ENCODE measurements at places on chromosomes 1 and 21. TPM values are rescaled to one million over a fixed set of nuclear protein-coding genes. Genes with fewer than 3 reads are reported as not detected.

DNA sequence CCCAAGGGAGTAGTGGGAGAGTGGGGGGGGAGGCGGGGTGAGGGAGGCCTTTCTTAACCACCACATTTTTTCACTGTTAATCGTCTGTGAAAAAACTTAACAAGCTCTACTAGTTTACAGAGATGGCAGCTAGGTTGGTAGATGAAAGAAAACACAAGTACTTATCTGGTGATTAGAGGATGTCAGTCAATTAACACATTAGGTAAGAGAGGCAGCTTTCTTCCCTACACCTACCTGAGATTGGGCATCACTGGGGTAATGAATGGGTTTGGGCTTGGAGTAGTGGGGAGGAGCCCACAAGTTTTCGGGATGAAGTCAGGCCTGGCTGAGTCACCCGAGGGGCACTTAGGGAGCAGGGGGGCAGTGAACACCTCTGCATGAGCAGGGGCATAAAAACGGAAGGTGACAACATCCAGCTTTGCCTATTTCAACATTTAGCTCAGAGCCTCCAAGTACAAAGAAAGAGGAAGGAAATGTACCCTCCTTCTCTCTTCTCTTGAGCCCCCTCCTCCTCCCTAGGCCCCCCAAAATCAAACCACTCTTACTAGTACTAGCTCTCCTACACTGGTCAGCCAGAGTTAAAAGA, 2.5 kb downstream of the LBR start:
- H3K4me1 ChIP-seq, result peaks cover 40% of the 10 kb centered on the region
- H3K27ac ChIP-seq, result peak overlapping the region; percentile 86
- peaks cover 32% of the 10 kb centered on the region for H3K36me3 ChIP-seq
- H3K27me3 ChIP-seq, result no peaks in the 10 kb centered on the region
- peak; percentile 83 for DNase-seq

DNA sequence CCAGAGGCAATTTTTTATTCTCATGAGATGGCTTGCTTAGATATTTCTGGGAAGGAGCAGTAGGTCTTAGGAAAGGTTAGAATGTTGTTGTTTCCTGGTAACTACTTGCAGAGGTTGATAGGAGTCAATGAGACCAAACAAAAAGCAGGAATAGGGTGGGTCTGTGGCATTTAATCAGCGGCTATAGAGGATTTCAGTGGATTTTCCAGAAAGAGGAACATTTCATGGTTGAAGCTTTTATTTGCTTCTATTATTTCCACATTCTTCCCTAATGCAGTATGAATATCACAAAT, 111.3 kb upstream of the PALMD start:
- H3K27me3 ChIP-seq, result no peaks in the 10 kb centered on the region
- no peak overlapping the region for H3K27ac ChIP-seq
- peaks cover 18% of the 10 kb centered on the region for H3K4me1 ChIP-seq

GRCh38 chr1:64421377-64421776, 48.6 kb upstream of the CACHD1 start:
- no peaks in the 10 kb centered on the region for H3K36me3 ChIP-seq
- no peak for DNase-seq
- H3K27me3 ChIP-seq, result 0 out of 2 replicates have a peak, but pooled peaks cover 2% of the 10 kb centered on the region
- no peaks in the 10 kb centered on the region for H3K4me1 ChIP-seq
- H3K4me3 ChIP-seq, result no peak overlapping the region

GRCh38 chr1:200029822-200030152, 2.3 kb downstream of the NR5A2 start:
- H3K36me3 ChIP-seq, result no peaks in the 10 kb centered on the region
- peaks cover 45% of the 10 kb centered on the region for H3K27me3 ChIP-seq
- H3K27ac ChIP-seq, result no peak overlapping the region
- peaks cover 8% of the 10 kb centered on the region for H3K4me1 ChIP-seq
- H3K4me3 ChIP-seq, result no peak overlapping the region
- DNase-seq, result no peak

DNA sequence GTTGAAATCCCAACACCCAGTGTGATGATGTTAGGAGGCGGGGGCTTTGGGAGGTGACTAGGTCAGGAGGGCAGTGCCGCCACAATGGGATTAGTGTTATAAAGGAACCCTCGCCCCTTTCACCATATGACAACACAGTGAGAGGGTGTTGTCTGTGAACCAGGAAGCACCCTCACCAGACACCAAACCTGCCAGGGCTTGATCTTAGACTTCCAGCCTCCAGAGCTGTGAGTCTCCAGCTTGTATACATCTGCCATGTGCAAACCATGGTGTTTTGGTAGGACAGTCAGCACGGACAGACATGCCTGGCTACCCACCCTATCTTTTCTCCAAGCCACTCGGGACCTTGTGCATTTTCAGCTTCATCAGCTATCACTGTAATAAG, 4.0 kb downstream of the TRIM11 start:
- H3K36me3 ChIP-seq, result peaks cover 55% of the 10 kb centered on the region
- H3K27me3 ChIP-seq, result no peaks in the 10 kb centered on the region
- no peak for DNase-seq
- H3K27ac ChIP-seq, result no peak overlapping the region

S100B gene
- not detected for total RNA-seq

GRCh38 chr1:236206548-236206947, 64.2 kb downstream of the GPR137B start:
- no peak overlapping the region for H3K27ac ChIP-seq
- H3K36me3 ChIP-seq, result no peaks in the 10 kb centered on the region
- H3K4me1 ChIP-seq, result no peaks in the 10 kb centered on the region
- H3K27me3 ChIP-seq, result no peaks in the 10 kb centered on the region
- H3K4me3 ChIP-seq, result no peak overlapping the region
- no peak for DNase-seq

- no peaks in the 10 kb centered on the region for H3K27me3 ChIP-seq
- H3K4me1 ChIP-seq, result peaks cover 34% of the 10 kb centered on the region
- peak; percentile 83 for DNase-seq
- H3K36me3 ChIP-seq, result no peaks in the 10 kb centered on the region
Observed at GRCh38 chr1:67060811-67061218, 6.9 kb upstream of the SLC35D1 start.

GRCh38 chr1:244945109-244945671, 80.8 kb upstream of the HNRNPU start:
- H3K4me1 ChIP-seq, result no peaks in the 10 kb centered on the region
- no peaks in the 10 kb centered on the region for H3K36me3 ChIP-seq
- H3K27me3 ChIP-seq, result no peaks in the 10 kb centered on the region
- no peak overlapping the region for H3K27ac ChIP-seq
- no peak overlapping the region for H3K4me3 ChIP-seq

- H3K36me3 ChIP-seq, result peaks cover 41% of the 10 kb centered on the region
- DNase-seq, result no peak
- peaks cover 16% of the 10 kb centered on the region for H3K4me1 ChIP-seq
- H3K27me3 ChIP-seq, result no peaks in the 10 kb centered on the region
- H3K4me3 ChIP-seq, result no peak overlapping the region
- H3K27ac ChIP-seq, result no peak overlapping the region
Observed at GRCh38 chr1:93596329-93597089, 85.1 kb downstream of the BCAR3 start.

NTRK1 gene
- total RNA-seq, result not detected

All from SJSA1 (cell line).